ENCODE measurements at places on chromosomes 12 and 14.

DNA sequence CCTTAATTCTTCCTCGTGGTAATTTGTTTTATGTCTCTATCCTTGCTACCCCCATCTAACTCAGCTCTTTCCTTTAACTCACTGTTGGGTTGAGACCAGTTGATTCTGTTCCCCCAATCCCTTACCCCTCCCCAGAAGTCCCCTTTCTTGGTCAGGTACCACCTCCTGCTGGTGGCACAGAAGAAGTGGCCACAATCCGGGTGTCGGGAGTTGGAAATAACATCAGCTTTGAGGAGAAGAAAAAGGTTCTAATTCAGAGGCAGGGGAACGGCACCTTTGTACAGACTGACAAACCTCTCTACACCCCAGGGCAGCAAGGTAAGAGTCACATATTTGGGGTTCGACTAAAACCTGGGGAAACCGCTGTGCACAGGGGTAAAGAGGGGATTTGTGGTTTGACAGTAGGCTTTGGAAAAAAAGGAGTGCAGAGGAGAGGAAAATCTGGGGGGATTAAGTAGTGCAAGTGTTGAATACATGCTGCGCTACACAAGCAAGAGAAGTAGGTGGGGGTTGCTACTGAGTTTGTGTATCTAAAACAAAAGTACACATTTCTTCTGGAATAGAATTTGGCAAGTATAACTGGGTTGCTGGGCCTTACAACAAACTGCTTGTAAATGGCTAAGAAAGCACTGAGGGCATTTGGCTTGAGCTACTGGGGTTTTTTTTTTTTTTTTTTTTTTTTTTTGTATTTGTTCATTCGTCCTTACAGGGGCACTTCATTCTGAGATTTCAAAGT is 1.3 kb downstream of the A2ML1 start:
- H3K4me1 ChIP-seq = no peaks in the 10 kb centered on the region
- H3K27me3 ChIP-seq = no peaks in the 10 kb centered on the region
- no peak overlapping the region for H3K27ac ChIP-seq

- H3K27ac ChIP-seq = no peak overlapping the region
- DNase-seq = no peak
- no peak overlapping the region for H3K4me3 ChIP-seq
- H3K27me3 ChIP-seq = no peaks in the 10 kb centered on the region
These were observed 28.6 kb downstream of the TULP3 start for GRCh38 chr12:2919249-2919648.

- no peak overlapping the region for H3K27ac ChIP-seq
- no peak for DNase-seq
- no peaks in the 10 kb centered on the region for H3K4me1 ChIP-seq
These were observed 95.0 kb downstream of the VEZT start for GRCh38 chr12:95312656-95313055.

GRCh38 chr12:127063339-127064072 is 1203.5 kb upstream of the TMEM132C start:
- no peaks in the 10 kb centered on the region for H3K27me3 ChIP-seq
- DNase-seq = no peak
- no peak overlapping the region for H3K27ac ChIP-seq
- H3K4me1 ChIP-seq = no peaks in the 10 kb centered on the region
- H3K4me3 ChIP-seq = no peak overlapping the region

- no peak for DNase-seq
- no peak overlapping the region for H3K27ac ChIP-seq
- no peak overlapping the region for H3K4me3 ChIP-seq
- no peaks in the 10 kb centered on the region for H3K4me1 ChIP-seq
- no peaks in the 10 kb centered on the region for H3K27me3 ChIP-seq
- H3K36me3 ChIP-seq = no peaks in the 10 kb centered on the region
These were observed 9.1 kb downstream of the MYRFL start for GRCh38 chr12:69834147-69834546.

- no peaks in the 10 kb centered on the region for H3K36me3 ChIP-seq
- no peaks in the 10 kb centered on the region for H3K4me1 ChIP-seq
- no peak overlapping the region for H3K27ac ChIP-seq
- H3K4me3 ChIP-seq = no peak overlapping the region
- no peak for DNase-seq
These were observed 1.7 kb upstream of the TMEM119 start for GRCh38 chr12:108599541-108599940.

Measured in heart right ventricle (tissue), 16 donors.